Memory B cell (primary cell): ENCODE measurements at places on chromosomes 3 and 15.

DNA sequence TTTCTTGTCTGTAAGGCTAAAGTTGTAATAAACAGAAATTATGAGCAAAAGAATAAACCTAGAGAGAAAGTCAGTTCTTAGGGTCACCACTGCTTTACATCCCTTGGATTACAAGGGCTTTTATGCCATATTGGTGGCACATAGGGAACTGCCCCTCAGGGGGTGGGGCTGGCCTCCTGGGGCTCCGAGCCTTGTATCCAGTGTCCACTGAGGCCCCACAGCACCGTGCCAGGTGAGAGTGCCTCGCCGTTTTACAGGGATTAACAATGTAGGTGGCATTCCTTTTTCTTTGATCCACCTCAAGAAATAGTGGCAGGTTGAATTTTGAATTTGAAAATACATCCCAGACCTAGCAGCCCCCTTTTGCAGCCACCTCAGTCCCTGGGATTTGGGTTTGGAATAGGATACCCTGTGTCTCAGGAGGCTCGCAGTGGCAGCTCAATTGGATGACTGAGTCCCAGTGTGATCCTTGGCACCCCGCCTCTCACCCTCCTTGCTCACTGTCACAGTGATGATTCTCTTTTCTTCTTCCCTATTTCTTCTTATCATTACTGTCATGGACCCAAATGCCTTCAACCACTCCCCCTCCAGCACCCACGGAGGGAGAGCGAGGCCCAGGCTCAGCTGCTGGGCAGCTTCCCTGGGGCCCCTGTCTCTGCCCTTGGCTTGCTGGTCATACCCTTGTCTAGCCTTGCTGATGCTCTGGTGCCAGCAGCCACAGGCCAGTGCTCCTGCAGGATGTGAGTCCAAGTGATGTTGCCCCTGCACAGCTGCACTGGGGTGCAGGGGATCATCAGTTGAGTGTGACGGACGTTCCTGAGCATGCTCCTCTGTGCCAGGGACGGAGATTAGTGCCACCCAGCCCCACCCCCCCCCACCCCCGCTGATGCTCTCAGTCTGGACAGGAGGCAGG lies 137.9 kb downstream of the DNAJB8 start:
- no peak for DNase-seq

DNA sequence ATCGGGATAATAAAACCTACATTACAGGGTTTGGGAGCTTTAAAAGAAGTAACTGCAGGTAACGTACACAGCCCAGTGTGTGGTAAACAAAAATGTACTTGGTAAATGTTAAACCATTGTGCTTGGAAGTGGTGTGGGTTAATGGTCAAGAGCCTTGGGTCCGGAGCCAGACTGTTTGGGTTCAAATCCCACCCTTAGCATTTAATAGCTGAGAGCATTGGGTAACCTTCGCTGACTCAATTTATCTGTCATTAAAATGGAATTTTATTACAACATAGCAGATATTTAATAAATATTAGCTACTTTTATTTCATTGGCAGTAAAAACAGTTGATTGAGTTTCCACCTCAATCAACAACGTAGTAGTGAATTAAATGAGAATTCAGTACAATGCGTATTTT lies 1.5 kb downstream of the FSTL1 start:
- DNase-seq = no peak

DNA sequence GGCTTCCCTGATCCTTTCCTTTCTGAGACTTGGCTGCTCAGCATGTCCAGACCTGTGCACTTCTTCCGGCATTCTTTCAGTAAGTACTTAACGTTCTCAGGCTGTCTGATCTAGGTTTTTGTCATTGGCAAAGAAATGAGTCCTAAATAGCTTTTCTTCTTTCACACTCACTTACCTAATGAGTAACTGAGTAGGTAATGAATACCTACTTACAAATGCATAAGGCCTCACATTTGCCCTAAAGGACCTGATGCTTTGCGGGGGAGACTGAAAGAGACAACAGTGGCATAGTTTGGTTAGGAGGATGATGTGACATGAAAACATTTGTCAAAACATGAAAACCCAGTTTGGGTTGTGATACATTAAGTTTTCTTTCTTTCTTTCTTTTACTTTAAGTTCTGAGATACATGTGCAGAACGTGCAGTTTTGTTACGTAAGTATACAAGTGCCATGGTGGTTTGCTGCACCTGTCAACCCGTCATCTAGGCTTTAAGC lies 516.7 kb upstream of the CFAP20DC start:
- no peak for DNase-seq

- no peak for DNase-seq
Observed at GRCh38 chr3:98577178-98577895, 16.1 kb downstream of the CPOX start.

DNA sequence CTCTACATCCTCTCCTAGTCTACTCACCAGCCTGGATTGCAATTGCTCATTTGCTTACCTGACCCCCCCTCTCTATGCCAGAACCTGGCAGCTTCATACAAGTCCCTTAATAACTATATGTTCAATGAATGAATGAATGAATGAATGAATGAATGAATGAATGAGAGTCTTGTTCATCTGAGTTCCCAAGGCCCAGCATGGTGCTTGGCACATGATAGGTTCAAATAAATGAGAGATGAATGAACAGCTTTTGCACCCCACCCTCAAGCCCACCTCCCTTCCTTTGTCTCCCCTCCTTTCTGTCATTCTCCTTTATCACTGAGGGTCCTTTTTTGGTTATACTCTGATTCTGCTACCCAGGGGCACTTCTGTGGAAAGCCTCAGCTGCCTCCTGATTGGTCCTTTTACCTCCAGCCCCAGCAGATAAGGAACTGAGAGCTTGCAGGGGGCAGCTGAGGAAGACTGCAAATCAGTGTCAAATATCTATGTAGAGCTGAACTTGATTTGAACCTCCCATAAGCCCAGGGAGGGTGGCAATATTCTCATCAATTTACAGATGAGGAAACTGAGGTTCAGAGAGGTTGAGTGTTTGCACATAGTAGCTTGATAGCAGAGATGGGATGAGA lies 54.1 kb upstream of the CHRNB4 start:
- no peak for DNase-seq

DNA sequence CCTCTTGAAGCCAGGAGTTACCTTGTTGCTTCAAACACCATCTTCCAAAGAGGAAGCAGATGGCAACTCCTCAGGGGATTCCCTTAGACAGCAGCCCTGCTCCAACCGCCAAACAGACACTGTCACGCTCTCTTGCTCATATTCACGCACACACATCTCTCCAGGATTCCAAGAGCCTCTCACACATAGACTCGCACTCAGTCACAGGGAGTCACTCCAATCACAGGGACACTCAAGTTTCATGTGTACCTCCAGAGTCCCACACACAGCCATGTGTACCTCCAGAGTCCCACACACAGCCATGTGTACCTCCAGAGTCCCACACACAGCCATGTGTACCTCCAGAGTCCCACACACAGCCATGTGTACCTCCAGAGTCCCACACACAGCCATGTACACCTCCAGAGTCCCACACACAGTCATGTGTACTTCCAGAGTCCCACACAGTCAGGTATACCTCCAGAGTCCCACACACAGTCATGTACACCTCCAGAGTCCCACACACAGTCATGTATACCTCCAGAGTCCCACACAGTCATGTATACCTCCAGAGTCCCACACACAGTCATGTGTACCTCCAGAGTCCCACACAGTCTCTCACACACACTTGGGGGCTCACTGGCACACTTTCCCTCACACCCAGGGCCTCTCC lies 6.1 kb downstream of the VWA5B2 start:
- DNase-seq = no peak

DNA sequence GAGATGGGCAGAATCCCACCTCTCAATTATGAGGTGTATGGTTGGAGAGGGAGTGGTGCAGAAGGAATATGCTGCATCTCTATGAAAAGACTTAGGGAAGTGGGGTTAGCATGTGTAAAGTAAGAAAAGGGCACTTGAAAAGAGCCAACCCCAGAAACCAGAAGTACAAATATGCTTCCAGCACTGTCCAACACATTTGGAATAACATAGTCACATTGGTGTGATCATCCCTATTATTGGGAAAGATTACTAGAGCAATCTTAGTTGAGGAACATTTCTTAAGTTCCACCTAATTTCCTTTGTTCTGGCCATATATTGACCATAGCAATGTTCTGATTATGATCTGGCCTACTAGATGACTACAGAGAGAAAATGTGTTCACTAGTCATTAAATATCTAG lies 34.3 kb downstream of the HMG20A start:
- DNase-seq = no peak

- no peak for DNase-seq
Observed at GRCh38 chr3:127277561-127277960, 10.3 kb downstream of the PRR20G start.

- DNase-seq = no peak
Observed at GRCh38 chr3:20394243-20394642, 208.2 kb upstream of the SGO1 start.

DNA sequence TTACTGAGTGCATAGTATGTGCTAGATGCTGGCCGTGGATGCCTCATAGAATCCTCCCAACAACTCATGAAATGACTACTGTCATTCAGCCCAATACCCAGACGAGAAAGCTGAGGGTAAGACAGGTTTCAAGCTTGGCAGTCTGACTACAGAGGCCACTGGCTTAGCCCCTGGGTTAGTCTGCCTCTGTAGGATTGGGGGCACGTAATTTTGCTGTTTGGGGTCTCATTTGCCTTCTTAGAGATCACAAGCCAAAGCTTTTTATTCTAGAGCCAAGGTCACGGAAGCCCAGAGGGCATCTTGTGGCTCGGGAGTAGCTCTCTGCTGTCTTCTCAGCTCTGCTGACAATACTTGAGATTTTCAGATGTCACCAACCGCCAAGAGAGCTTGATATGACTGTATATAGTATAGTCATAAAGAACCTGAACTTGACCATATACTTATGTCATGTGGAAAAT lies 1.0 kb upstream of the CCR5 start:
- no peak for DNase-seq

DNA sequence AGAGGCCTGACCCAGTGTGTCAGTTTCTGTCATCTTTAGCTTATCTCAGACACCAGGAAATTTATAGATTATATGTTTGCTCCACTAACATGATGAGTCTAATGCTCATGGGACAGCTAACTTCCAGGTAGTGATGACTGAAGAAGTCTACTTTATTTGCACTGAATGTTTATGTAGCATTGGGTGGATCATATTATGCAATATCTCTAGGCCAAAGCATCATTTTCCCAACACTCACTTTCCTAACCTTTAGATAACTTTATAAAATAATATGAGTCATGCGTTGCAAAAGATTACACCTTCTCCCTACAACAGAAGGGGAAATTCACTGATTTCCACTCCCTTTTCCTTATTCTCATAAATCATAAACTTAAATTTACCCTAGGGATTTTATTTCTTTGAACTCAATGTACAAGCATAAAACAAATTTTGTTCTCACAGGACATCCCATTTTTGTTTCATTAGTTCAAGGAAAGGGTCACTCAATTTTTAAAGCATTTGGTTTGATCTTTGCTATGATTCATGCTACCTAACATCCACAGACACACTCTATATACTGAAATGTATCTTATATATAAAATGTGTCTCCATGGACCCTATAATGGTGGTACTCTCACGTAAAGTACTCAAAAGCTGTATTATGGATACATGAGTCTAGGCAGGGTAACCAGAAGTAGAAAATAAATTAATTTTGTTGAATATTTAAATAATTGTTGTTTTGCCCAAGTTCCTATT lies 225.2 kb downstream of the WDR72 start:
- DNase-seq = no peak

GRCh38 chr3:147701195-147701594 lies 292.0 kb downstream of the ZIC1 start:
- DNase-seq = no peak

- DNase-seq = no peak
Observed at GRCh38 chr3:114178770-114179368, at the start of gene DRD3. TSS of gene DRD3 (minus strand) at chr3:114179052. CDS start at chr3:114171992, 7,060 bp downstream.
